ENCODE measurements at places on chromosomes 16 and 17. TPM values are rescaled to one million over a fixed set of nuclear protein-coding genes. Genes with fewer than 3 reads are reported as not detected.

The TXNL4B gene
- 6.9 TPM for total RNA-seq

The ZFP3 gene
- 9.3 TPM for total RNA-seq

The LRRC75A gene
- total RNA-seq = 0.40 TPM

The PIP4K2B gene
- total RNA-seq = 41.9 TPM

The PKMYT1 gene
- 1.1 TPM for total RNA-seq

The MYADML2 gene
- 3.5 TPM for total RNA-seq

The SHCBP1 gene
- total RNA-seq = 0.70 TPM

The SLFN11 gene
- total RNA-seq = 16.8 TPM

All from Right ventricle myocardium superior (tissue), 1 donor.